ENCODE measurements at places on chromosomes 16 and 17.

- DNase-seq, result no peak
Observed at GRCh38 chr17:19702217-19702641, 14.2 kb downstream of the SLC47A2 start.

GRCh38 chr17:77857613-77858012 is 100.9 kb upstream of the TNRC6C start:
- no peak for DNase-seq

GRCh38 chr16:20839504-20839903 is 33.2 kb downstream of the REXO5 start:
- DNase-seq, result no peak

DNA sequence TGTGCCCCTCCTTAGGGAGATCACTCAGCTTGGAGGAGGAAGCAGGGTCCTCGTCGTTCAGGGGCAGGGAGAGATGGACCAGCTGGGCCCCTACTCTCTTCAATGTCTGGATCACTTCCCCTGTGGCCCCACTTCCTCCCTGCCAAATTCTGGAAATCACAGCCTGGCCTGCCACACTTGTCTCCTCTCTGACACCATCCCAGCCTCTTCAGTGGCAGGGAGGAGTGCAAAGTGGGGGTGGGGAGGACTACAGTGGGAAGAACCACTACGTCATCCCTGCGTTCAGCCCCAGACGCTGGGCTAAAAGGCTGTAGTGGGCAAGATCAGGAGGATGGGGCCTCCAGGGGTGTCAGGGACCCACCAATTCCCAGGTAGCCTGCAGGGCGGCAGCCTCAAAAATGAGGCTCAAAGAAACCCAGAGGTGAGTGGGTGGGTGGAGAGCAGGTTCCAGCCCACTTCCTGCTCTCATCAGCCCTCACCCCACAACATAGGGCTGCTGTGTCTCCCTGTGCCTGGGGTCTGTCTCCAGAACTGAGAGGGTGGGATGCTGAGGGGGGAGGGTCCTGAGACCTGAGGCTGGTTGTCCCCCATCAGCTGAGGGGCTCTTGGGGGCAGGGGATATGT is 25.0 kb upstream of the TAC4 start:
- no peak for DNase-seq

- no peak for DNase-seq
Observed at GRCh38 chr16:7763111-7763510, 430.5 kb downstream of the RBFOX1 start.

DNA sequence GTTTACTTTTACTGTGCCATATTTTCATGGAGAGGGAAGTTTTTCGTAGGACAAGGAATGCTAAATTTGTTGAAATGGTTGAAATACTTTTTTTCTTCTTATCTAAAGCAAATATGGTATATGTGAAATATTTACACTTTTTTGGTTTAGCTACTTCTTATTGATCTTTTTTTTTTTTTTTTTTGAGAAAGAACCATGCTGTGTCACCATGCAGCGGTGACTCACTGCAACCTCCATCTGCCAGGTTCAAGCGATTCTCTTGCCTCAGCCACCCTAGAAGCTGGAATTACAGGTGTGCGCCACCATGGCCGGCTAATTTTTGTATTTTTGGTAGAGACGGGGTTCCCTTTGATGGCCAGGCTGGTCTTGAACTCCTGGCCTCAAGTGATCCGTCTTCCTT is 100.5 kb downstream of the FTO start:
- DNase-seq, result no peak

GRCh38 chr16:84050316-84050715 is 7.7 kb upstream of the SLC38A8 start:
- DNase-seq, result no peak

DNA sequence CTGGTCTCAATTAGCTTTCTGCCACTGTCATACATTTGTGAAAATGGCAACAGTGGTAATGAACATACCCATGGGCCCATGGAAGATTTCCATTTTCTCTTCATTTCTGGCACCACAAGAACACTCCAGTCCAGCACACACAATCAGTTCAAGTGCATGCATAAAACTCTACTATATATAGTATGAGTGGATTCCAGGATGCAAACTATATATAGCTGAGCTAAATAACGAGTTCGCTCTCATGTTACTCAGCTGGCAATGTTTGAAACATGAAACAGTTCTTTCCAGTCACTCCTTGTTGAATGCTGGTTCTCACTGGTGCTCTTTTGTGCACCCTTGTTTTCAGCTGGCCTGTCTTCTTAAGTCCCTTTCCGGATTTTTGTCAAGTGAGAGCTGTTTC is 75.2 kb upstream of the DHX40 start:
- DNase-seq, result no peak

DNA sequence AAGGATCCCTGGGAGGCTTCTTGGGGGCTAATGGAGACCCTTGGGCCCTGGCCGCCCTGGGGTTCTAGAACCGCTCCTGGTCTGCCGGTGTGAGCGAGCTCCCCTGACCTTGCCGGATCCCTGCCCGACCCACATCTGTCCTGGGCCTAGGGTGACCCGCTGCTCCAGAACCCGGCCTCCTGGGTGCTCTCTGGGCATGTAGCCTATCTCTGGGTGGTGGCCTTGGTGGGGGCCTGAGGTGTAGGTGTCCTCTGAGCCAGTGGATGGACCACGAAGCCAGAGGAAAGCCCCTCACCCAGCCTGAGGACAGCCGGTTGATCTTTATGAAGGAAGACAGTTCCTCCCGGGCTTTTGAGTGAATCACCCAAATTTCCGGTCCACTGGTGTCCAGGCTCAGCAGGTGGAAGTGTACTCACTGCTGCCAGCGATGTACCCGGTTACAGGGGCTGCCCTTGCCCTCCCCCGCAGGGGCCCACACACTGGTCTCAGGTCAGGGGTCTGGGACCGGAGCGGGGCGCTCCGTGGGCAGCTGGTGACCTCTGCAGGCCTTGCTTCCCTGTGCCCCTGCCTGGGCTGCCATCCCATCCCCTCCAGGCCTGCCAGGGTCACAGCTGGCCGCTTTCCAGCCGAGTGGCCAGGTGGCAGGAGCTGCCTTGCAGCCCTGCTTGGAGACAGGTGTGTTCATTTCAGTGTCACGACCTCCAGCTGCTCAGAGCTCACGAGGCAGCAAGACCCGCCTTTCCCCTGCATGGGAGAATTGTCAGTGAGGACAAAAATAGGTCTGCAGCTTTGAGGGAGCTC is 10.5 kb upstream of the GSE1 start:
- DNase-seq, result no peak

DNA sequence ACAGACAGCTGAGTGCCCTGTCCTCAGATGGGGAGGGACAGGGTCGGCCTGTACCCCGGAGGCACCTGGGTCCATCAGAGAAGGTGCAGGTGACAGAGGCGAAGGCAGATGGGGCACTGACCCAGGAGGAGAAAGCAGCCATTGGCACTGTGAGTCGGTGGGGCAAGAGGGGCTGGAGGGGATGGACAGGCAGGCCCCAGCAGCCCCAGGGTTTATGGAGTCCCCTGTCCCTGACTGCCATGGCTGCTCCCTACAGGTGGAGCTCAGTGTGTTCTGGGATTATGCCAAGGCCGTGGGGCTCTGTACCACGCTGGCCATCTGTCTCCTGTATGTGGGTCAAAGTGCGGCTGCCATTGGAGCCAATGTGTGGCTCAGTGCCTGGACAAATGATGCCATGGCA is 32.1 kb downstream of the ANKRD40 start:
- no peak for DNase-seq

DNA sequence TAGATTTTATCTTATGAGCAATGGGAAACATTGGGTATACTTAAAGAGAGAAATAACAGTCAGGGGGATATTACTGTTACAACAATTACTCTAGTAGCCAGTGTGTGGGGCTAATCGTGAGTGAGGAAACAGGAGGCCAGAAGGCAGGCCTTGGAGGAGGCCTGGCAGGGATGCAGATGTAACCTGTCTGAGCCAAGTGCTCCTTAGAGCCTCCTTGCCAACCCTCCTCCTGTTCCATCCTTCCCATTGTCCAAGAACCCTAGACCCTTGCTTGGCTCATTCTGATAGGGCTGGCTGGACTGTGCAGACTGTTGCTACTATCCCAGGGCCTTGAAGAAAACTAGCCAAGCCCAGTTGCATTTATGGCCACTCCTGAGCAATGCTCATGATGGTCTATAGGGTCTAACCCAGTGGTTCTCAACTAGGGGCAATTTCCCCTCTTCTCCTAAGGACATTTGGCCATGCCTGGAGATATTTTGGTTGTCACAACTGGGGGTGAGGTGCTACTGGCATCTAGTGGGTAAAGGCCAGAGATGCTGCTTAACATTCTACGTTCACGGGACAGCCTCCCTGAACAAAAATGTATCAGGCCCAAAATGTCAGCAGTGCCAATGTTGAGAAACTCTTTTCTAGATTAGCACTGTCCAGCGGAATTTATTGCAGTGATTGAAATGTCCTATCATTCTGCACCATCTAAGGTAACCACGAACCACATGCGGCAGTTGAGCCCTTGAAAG is 24.4 kb upstream of the WSCD1 start:
- no peak for DNase-seq

GRCh38 chr17:63381101-63381729 is 64.9 kb downstream of the CYB561 start:
- DNase-seq, result no peak

DNA sequence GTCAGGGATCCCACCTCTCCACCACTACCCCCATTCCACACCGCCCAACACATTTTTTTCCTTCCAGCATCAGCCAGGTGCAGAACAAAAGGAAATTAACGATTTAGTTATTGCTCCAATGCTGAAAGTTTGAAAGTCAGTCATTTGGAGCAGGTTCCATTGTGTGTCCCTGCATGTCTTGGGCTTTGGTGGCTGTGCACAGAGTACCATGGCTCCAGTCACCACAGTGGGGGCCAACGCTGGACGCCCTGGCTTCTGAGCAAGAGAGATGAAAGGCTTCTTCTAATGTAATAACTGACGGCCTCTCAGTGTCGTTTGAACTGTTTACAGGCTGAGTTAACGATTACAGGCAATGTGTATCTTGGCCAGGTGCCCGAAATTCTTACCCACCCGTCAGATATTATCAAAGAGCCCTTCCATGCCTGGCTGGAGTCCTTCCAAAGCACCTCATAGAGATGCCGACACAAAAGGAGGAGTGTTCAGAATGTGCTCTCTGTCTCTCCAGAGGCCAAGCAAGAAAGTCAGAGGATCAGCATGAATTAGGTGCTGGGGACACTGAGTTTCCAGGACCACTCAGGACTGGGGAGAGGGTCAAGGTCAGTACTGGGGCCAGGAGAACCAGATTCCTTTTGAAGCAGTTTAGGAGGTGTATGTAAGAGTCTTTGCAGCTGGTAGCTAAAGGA is 25.9 kb downstream of the RNF43 start:
- no peak for DNase-seq

DNA sequence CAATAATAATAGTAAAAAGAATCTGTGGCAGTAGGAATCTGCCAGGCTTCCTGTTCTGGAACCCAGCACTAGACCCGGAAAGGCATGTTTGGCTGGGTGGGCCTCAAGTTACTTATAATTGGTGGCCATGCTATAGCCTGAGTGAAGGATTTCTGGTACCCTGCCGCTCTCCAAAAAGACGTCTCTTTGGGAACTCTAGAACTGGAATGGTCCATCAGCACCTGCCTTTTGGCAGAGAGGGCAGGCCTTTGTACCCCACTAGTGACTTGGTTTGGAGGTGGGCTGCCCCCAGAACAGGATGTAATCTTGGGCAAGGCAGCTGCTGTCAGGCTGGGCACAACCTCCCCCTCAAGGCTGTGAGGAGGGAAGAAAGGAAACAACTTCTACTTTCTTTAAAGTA is 29.3 kb upstream of the ST6GALNAC1 start:
- no peak for DNase-seq

- DNase-seq, result no peak
Observed at GRCh38 chr16:55325080-55325447, 1.1 kb downstream of the IRX6 start.

DNA sequence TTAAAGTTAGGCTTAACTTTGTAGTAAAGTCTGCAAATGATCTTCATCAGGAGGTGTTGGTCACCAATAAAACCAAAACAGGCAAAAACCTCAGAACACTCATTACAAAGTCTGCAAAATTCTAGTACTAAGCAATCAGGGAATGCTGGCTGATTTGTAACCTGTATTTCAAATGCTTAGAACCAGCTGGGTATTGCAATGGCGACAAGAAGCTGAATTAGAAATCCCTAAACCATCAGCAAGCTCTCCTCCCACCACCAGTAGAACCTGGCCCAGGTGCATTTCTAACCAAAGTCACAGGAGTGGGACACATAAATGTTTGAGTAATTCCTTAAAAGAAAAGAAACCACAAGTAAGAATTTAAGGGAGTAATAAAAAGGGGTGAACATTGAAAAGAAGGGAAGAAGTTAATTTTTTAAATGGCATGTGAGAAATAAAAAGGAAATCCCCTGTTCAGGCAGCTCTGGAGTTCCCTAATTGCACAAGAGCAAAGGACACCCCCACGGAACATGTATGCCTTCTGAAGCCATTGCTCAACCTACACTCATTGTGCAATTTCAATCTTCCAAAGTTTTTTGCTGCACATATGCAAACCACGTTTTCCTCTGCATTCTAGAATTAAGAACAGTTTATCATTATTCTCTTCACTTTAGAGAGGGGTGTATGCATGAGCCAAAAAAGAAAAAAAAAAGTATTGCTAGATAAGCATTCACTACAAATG is 102.9 kb downstream of the HIC1 start:
- DNase-seq, result no peak

Measured in activated CD8-positive, alpha-beta memory T cell treated with anti-CD3 and anti-CD28 coated beads for 1 hour (primary cell).